ENCODE measurements at places on chromosomes 7 and 10. TPM values are rescaled to one million over a fixed set of nuclear protein-coding genes. Genes with fewer than 3 reads are reported as not detected.

CNPY1 gene
- total RNA-seq = not detected

GOLGA7B gene
- total RNA-seq = 11.0 TPM

TAS2R5 gene
- 0.63 TPM for total RNA-seq

EVX1 gene
- not detected for total RNA-seq

PRTFDC1 gene
- 1.6 TPM for total RNA-seq

CPVL gene
- total RNA-seq = not detected

BAIAP2L1 gene
- 1.0 TPM for total RNA-seq

UCN3 gene
- total RNA-seq = not detected

CUZD1 gene
- total RNA-seq = 3.1 TPM

PIP gene
- total RNA-seq = not detected

MINDY3 gene
- total RNA-seq = 17.9 TPM

ITGA8 gene
- not detected for total RNA-seq

CFAP46 gene
- total RNA-seq = not detected

OR2A12 gene
- not detected for total RNA-seq

IFIT3 gene
- total RNA-seq = 42.8 TPM

PYROXD2 gene
- 8.3 TPM for total RNA-seq

RELN gene
- total RNA-seq = not detected

PHYHIPL gene
- not detected for total RNA-seq

PANK1 gene
- total RNA-seq = 7.0 TPM

LLCFC1 gene
- not detected for total RNA-seq

HMX2 gene
- total RNA-seq = not detected

FASTK gene
- 81.8 TPM for total RNA-seq

FAM25A gene
- not detected for total RNA-seq

LBX1 gene
- not detected for total RNA-seq

GRID2IP gene
- total RNA-seq = 0.21 TPM

BHLHA15 gene
- not detected for total RNA-seq

TET1 gene
- total RNA-seq = 3.3 TPM

CALCR gene
- not detected for total RNA-seq

BEND7 gene
- not detected for total RNA-seq

WNT8B gene
- total RNA-seq = 0.18 TPM

OR6B1 gene
- not detected for total RNA-seq

FOXP2 gene
- not detected for total RNA-seq

AKR1D1 gene
- not detected for total RNA-seq

CYP26A1 gene
- total RNA-seq = not detected

AIFM2 gene
- total RNA-seq = 7.2 TPM

PCLO gene
- total RNA-seq = not detected

SH2D4B gene
- total RNA-seq = 0.13 TPM

FXYD4 gene
- not detected for total RNA-seq

JAZF1 gene
- 2.8 TPM for total RNA-seq

NPSR1 gene
- total RNA-seq = not detected

RNF32 gene
- total RNA-seq = 1.4 TPM

FEZF1 gene
- total RNA-seq = not detected

ARMS2 gene
- not detected for total RNA-seq

UNCX gene
- total RNA-seq = not detected

TMEM213 gene
- not detected for total RNA-seq

LGI1 gene
- total RNA-seq = not detected

RADIL gene
- total RNA-seq = 0.82 TPM

TMEM176B gene
- not detected for total RNA-seq

TMEM130 gene
- not detected for total RNA-seq

CHAT gene
- total RNA-seq = not detected

PLEKHS1 gene
- total RNA-seq = not detected

BICC1 gene
- total RNA-seq = not detected

PPP1R9A gene
- total RNA-seq = not detected

PRKCQ gene
- 60.1 TPM for total RNA-seq

DPP6 gene
- not detected for total RNA-seq

UPK3BL2 gene
- 24.1 TPM for total RNA-seq

SP8 gene
- total RNA-seq = not detected

TACR2 gene
- not detected for total RNA-seq

KLLN gene
- total RNA-seq = 0.94 TPM

ZC3HAV1L gene
- 17.3 TPM for total RNA-seq

Measured in activated CD8-positive, alpha-beta T cell treated with anti-CD3 and anti-CD28 coated beads, Interleukin-2, amount 10 ng/mL, durations not matched to agents 7 days and 5 days (primary cell).